ENCODE measurements at places on chromosomes 1 and 21. TPM values are rescaled to one million over a fixed set of nuclear protein-coding genes. Genes with fewer than 3 reads are reported as not detected.

Gene PWP2
- 29.2 TPM for total RNA-seq

Gene MYOG
- total RNA-seq: not detected

Gene SMCP
- not detected for total RNA-seq

DNA sequence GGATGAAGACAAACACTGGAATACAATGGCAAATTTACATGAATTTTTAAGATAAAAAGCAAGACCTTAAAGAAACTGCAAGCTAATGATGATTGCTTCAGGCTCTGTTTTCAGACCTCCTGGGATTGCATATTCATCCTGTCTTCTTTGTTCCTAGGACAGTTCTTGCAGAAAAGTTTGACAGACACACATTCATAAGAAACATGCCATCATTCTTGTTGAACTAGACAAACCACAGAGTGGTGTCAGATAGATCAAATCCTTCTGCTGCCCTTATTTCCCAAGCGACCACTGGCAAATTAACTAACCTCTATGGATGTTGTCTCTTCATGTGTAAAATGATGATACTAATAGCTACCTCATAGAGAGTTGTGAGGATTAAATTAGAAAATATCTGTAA, 181.3 kb downstream of the KCTD3 start:
- no peaks in the 10 kb centered on the region for H3K4me1 ChIP-seq
- no peak overlapping the region for H3K4me3 ChIP-seq
- H3K27me3 ChIP-seq: no peaks in the 10 kb centered on the region
- H3K27ac ChIP-seq: no peak overlapping the region

Gene DRAXIN
- total RNA-seq: not detected

DNA sequence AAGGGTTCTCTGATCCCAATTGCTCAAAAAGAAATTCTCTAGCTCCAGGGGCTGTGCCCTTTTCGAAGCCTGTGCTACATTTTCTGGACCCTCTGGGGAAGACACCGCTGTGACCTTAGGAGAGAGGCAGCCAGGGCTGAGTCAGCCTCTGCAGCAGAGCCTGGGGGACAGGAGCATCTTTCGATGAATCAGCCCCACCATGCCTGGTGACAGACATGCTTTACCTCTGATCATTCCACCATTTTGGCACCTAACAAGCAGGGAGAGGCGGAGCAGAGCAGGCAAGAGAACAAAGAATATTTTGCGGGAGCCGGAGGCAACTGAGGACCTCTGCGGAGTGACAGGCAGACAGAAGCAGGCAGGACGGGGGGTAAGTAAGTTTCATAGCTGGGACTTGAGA, 84.9 kb downstream of the VWA5B1 start:
- no peaks in the 10 kb centered on the region for H3K36me3 ChIP-seq
- no peak for DNase-seq
- H3K27ac ChIP-seq: no peak overlapping the region
- no peaks in the 10 kb centered on the region for H3K4me1 ChIP-seq
- H3K27me3 ChIP-seq: peaks cover 93% of the 10 kb centered on the region

GRCh38 chr21:15353546-15353945, 288.7 kb upstream of the NRIP1 start:
- H3K4me1 ChIP-seq: no peaks in the 10 kb centered on the region
- no peak overlapping the region for H3K4me3 ChIP-seq
- DNase-seq: no peak
- H3K36me3 ChIP-seq: no peaks in the 10 kb centered on the region
- no peaks in the 10 kb centered on the region for H3K27me3 ChIP-seq

- H3K27ac ChIP-seq: no peak overlapping the region
- peaks cover 24% of the 10 kb centered on the region for H3K36me3 ChIP-seq
- no peak for DNase-seq
- no peaks in the 10 kb centered on the region for H3K27me3 ChIP-seq
- H3K4me3 ChIP-seq: no peak overlapping the region
Observed at GRCh38 chr1:218302155-218302554, 17.1 kb downstream of the RRP15 start.

DNA sequence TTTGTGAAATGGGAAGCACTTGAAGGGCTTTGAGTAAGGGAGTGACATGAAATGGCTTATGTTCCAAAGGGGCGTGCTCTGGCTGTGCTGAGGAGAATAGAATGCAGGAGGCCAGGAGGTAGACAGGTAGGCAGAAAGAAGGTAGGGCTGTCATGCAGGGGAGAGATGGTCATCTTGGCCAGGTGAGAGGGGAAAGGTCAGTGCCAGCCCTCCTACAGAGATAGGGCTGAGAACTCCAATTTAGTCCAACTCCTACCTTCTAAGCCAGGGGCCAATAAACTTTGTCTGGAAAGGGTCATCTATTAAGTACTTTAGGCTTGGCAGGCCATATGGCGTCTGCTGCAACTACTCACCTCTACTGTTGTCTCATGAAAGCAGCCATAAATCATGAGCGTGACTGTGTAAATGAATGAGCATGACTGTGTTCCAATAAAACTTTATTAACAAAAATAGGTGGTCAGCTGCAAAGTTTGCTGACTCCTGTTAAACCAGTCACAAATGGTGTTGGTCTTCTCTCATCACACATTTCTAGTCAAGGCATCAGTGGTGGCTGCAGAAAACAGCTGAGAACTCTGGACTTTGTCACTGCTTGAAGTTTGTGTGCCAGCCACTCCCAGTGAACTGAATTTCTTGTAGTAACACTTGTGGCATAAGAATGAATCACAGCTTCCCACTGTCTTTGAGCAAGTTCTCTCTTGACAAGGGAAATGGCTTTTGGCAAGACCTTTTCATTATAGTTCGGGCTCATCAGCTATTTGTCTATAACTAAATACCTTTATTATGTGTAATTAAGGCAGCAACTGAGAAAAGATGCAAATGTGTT, 32.0 kb upstream of the CD2 start:
- no peaks in the 10 kb centered on the region for H3K27me3 ChIP-seq
- no peaks in the 10 kb centered on the region for H3K36me3 ChIP-seq
- no peaks in the 10 kb centered on the region for H3K4me1 ChIP-seq
- no peak for DNase-seq

Gene AGO3
- total RNA-seq: 11.9 TPM

Gene FGR
- total RNA-seq: 8.8 TPM

- DNase-seq: no peak
- H3K36me3 ChIP-seq: no peaks in the 10 kb centered on the region
- no peak overlapping the region for H3K27ac ChIP-seq
- H3K4me3 ChIP-seq: no peak overlapping the region
- no peaks in the 10 kb centered on the region for H3K27me3 ChIP-seq
Observed at GRCh38 chr1:109769330-109770078, 5.8 kb upstream of the EPS8L3 start.

- peaks cover 4% of the 10 kb centered on the region for H3K36me3 ChIP-seq
- H3K27ac ChIP-seq: peak overlapping the region; percentile 98
- H3K4me3 ChIP-seq: peak overlapping the region; percentile 30
- H3K4me1 ChIP-seq: peaks cover 85% of the 10 kb centered on the region
- peak; percentile 82 for DNase-seq
- no peaks in the 10 kb centered on the region for H3K27me3 ChIP-seq
Observed at GRCh38 chr1:207825719-207826556, 74.1 kb downstream of the CD46 start.

DNA sequence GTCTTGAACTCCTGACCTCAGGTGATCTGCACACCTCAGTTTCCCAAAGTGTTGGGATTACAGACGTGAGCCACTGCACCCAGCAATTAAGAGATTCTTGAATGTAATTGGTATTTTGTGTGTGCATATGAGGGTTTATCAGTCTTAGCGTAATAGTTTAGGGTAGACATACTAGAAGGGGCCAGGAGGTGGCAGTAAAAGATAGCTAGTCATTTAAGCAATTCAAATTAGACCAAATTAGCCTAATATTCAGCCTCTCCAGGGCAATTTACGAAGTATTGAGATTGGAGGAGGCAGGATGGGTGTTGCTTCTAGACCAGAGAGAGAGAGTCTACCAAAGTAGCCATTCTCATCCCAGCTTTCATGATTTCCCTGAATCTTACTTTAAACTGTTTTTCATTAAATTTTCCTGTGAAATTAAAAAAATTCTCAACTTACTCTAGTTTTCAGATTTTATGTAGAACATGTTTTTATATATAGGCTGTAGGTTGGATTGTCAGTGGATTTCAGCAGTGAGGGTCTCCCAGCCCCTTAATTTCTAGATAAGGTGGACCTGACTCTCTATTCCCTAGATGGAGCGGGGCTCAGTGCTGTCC, 119.7 kb downstream of the HHAT start:
- no peak overlapping the region for H3K27ac ChIP-seq
- H3K4me3 ChIP-seq: no peak overlapping the region
- no peaks in the 10 kb centered on the region for H3K4me1 ChIP-seq
- H3K36me3 ChIP-seq: no peaks in the 10 kb centered on the region

GRCh38 chr1:12772520-12772919, 1.0 kb upstream of the PRAMEF12 start:
- H3K4me1 ChIP-seq: no peaks in the 10 kb centered on the region
- no peaks in the 10 kb centered on the region for H3K36me3 ChIP-seq
- no peak overlapping the region for H3K4me3 ChIP-seq
- no peak overlapping the region for H3K27ac ChIP-seq

Gene CD34
- 13.9 TPM for total RNA-seq

- no peak for DNase-seq
- H3K4me3 ChIP-seq: no peak overlapping the region
- no peak overlapping the region for H3K27ac ChIP-seq
- H3K27me3 ChIP-seq: no peaks in the 10 kb centered on the region
Observed at GRCh38 chr1:117851687-117852086, 77.7 kb downstream of the GDAP2 start.

DNA sequence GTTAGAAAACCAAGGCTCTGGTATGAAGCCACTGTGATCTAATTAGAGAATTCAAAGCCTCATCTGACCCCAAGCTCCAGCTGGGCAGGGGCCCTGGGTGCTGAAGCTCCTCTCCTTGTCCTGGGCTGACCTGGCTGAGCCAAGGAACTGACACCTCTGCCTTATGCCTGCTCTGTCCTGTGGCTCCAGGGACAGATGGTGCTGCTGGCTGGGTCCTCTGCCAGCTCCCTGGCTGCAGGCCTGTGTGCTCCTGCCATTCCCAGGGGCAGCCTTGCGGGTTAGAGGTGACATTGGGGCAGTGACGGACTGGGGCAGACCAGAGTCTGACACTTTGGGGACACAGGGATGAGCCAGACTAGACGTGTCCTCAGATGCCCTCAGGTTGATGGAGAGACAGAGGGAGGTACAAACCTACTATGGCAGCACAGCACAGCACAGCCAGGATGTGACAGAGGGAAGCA, 11.8 kb downstream of the ACOT11 start:
- DNase-seq: no peak
- no peaks in the 10 kb centered on the region for H3K27me3 ChIP-seq
- H3K36me3 ChIP-seq: no peaks in the 10 kb centered on the region
- H3K4me1 ChIP-seq: peaks cover 11% of the 10 kb centered on the region

GRCh38 chr21:46264046-46264689, 21.2 kb downstream of the MCM3AP start:
- no peak overlapping the region for H3K4me3 ChIP-seq
- DNase-seq: no peak
- H3K36me3 ChIP-seq: peaks cover 98% of the 10 kb centered on the region
- H3K27ac ChIP-seq: no peak overlapping the region

Gene GPR153
- 2.3 TPM for total RNA-seq

All from stomach (tissue), 19 donors.